ENCODE measurements at places on chromosomes 12 and 14.

- DNase-seq = peak; percentile 74
These were observed 50.0 kb downstream of the KDM2B start for GRCh38 chr12:121530600-121531355.

DNA sequence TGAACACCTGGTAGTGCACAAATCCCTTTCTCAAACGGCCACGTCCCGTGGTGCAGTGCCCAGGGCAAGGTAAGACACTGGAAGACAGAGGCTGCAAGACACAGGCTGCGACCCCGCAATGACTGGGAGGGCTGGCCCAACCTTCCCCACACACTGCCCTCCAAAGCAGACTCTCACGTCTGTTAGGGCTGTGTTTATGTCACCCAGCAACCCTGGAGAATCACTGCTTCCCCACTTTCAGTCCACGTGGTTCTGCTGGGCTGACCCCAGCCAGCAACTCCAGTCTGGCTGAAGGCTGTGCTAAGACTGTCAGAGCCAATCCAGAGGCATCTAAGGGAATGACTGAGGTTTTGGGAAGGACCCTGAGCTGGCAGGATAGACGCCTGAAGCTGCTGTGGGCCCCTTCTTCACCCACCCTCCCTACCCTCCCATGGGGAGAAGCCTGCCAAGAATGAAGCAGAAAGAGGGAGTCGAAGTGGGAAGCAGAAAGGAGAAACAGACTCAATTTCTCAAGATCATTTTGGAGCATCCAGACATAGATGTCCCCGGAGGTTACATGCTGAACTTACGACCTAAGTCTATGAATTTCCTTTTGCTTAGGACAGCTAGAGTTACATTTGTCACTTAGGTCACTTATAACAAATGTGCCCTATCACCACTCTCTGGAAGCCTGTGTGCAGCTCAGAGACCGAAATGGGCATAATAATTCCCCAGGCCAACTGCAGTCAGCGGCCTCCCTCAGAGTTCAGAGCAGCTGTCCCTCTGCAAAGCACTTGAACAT, 11.7 kb downstream of the KDM2B start:
- DNase-seq = no peak

- no peak for DNase-seq
These were observed 45.5 kb downstream of the B4GALNT3 start for GRCh38 chr12:505221-505620.

DNA sequence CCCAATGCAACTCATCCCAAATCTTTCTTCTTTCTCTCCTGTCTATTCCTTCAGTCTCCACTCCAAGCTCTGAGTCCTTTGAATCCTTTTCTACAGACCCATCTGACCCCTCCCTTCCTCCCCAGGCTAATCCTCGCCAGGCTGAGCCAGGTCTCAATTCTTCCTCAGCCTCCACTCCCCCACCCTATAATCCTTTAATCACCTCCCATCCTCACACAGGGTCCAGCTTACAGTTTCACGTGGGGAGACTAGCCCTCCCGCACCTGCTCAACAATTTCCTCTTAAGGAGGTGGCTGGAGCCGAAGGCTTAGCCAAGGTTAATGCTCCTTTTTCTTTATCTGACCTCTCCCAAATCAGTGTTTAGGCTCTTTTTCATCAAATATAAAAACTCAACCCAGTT, 63.8 kb downstream of the MOK start:
- no peak for DNase-seq

DNA sequence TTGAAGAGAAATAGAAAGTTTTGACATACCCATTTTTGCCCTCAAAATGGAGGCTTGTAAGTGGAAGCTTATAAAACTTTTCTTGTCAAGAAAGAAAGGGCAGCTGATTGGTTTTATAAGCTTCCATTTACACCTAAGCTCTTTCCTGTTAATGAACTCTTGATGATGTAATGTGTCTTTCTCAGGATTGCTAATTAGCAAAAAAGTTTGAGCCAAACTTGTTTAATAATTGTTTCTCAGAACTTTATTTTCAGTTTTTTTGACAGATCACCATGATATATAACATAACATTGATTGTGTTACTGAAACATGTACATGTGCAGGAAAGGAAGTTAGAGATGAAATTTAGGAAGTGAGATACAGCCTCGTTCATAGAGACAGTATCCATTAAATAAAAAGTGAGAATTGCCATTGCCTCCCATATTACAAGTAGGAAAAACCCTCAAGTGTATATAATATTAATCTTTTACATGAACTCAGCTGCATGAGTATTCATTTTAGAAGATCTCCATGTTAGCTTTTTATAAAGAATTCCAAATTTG, 26.8 kb downstream of the RIC8B start:
- no peak for DNase-seq

- DNase-seq = peak; percentile 78
These were observed 11.2 kb upstream of the FKBP11 start for GRCh38 chr12:48936379-48936979.

DNA sequence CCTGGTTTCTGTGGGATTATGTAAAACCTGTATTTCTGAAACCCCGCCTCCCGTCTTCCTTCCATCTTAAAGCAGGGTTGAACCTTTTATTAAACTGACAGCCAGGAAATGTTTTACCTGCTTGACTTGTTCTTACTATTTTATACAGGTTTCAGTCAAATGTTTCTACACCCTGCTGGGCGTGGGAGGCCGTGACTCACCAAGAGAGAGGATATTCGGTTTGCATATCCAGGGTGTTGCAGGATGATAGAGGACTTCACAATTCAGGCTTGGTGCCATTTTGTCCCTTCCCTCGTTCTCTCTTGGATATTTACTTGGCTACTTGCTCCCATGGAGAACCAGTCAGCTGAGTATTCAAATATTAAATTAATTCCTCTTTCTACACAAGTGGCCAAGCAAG, 69.7 kb downstream of the ARF6 start:
- DNase-seq = peak; percentile 34

DNA sequence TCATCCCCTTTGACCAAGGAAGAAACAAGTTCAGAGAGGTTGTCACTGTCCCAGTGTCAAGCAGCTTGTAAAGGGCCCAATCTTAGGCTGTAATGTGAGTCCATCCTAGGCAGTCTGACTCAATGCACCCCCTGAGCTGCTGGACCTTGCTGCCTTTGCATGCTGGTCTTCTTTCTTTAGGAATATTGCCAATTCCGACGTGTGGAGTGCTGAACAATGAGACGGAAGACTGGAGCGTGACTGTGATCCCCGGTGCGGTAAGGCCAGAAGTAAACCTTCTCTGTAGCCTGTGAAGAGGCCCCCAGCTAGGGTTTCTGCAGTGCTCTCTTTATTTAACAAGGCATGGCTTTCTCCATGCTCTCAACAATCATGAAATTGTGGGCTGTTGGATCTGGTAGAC, 963 bp downstream of the TCTN2 start:
- DNase-seq = peak; percentile 18

DNA sequence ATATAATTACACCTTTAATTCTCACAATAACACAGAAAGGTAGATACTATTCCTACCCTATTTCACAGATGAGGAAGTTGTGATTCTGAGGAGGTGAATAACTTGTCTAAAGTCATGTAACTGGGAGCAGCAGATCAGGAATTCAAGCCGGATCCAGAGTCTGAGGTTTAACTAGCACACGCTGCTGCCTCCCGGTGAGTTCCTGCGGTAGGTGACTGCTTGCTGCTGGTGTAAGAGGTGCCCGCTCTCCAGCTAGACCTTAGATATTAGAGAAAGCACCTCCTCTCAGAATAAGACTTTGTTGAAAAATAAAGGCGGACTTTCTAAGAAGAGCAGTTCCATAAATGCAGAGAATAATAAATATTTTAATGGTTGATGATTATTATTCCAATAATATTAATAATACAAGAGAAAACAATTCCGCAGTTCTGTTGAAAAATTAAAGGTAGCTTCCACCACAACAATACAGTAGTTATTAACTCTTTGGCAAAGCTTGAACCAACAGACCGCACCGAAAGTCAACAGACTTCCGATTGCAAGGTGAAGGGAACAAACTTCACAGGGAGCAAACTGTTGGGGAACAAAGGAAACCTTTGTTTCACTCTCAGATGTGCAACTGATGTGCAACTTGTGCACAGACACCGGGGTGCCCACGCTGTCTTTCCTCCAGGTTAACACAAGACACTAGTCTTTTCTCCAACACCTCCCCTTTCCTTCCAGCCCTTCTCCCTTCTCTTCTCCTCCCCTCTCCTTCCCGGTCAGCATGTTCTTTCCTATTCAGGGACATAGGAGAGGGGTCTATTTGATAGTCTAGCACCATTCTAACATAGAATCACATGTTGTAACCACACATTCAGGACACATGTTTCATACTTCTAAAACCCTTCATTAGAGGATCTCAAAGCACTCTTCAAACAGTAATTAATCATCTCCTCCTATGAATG, 73.2 kb upstream of the EGLN3 start:
- DNase-seq = no peak

DNA sequence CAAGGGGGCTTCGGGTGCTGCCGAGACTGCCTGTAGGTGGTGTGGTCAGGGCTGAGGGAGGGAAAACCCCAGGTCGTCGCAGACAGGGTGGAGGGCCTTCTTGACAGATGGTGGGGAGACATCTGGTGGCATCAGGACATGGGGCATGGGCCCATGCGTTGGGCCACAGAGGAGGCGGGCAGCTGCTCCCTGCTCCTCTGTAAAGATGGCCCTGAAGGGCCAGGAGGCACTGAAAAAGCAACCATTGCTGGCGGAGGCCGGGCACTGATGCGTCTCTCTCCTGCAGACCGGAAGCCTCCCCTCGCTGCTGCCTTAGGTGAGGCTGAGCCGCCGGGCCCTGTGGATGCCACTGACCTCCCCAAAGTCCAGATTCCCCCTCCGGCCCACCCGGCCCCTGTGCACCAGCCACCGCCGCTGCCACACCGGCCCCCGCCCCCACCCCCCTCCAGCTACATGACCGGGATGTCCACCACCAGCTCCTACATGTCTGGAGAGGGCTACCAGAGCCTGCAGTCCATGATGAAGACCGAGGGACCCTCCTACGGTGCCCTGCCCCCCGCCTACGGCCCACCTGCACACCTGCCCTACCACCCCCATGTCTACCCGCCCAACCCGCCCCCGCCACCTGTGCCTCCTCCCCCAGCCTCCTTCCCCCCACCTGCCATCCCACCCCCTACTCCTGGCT, 28.8 kb downstream of the CCNK start:
- no peak for DNase-seq

DNA sequence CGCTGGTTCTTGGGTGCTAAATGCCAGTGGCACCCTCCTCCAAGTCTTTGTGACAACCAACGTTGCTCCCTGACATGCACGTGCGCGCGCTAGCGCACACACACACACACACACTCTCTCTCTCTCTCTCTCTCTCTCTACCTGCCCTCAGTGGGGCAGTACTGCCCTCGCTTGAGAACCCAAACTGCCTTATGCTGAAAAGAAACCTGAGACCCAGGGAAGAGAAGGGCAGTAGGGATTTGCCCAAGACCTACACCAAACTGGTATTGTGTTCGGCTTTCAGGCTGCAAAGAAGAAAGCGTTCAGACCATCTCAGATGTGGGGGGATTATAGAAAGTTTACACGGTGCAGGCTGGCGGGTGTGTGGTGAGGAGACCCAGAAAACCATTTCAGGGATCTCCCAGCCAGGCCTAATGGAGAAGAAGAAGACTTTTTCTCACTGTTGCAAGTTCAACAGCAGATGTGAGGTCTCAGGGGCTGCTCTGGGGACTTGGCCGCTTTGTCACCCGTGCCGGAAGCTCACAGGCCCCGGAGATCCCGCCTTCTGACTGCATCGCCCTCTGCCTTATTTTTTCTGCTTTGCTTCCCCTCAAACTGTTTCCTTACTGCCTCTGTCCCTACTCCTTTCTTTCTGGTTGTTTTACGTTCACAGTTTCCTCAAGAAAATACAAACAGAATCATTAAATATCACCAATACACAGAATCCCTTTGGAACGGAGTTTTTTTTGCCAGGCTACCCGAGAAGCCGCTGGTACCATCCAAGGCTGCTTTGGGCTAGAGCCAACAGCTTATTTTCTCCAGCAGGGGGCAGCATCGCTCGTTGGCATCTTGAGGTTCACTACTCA, 82.4 kb downstream of the PPM1A start:
- peak; percentile 61 for DNase-seq

- no peak for DNase-seq
These were observed 169.2 kb upstream of the MYL2 start for GRCh38 chr12:111089616-111090015.

DNA sequence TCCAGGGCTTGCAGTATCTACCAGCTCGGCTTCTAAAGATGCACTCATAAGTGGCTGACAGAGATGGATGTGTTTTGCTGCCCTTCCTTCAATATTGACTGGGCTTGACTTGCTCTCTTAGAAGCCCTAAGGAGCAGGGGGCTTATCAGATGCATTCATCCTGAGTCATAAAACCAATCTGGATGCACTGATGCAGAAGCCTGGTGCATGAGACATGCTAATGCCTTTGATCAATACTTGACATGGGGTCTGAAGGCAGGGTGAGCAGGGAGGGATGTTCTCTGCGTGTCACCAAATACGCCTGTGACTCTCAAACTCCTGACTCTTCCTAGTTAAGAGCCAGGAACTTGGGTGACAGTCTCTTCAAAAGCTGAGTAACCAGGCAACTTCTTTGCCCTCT, 77.8 kb upstream of the HSPB8 start:
- DNase-seq = no peak

- no peak for DNase-seq
These were observed 83.7 kb downstream of the PHETA1 start for GRCh38 chr12:111285200-111285599.

GRCh38 chr12:97567619-97568110, 105.1 kb downstream of the RMST start:
- no peak for DNase-seq

DNA sequence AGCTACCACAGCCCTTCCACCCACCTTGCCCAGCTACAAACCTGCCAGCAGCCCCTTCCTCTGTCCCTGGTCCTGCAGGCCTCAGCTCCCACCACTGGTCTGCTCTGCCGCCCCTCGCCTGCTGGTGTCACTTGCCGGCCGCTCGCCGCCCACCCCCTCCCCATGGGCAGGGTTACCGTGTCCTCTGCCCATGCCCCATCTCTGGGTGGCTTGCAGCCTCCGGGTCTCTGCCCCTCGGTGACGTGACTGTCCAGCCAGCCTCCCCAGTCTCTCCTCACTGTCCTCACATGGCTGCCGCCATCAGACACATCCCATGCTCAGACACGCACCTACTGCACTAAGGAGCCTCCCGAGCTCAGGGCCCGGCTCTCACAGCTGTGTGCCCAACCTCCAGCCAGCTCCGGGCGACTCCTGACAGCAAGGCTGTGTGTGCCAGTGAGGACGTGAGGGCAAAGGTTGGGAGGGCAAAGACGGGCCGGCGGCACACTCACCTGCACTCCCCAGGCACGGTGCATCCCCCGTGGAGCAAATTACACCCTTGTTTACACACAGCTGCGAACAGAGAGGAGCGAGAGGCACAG, 13.4 kb downstream of the JAG2 start:
- DNase-seq = no peak

DNA sequence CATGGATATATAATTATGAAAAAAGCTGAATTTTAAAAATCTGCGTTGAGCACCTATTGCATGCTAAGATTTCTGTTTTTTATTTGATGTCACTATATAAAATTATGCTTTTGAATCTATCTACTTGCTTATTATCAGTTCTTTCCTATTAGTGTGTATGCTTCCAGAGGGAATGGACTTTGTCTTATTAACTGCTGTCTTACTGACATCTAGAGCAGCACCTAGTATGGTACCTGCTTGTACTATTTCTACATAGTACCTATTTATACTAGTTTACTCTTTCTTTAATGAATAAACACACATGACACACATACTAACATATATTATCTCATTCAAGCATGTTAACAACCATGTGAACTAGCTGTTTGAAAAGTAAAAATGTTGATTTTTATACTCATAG, 38.6 kb upstream of the PIK3C2G start:
- no peak for DNase-seq
